GM12878 (cell line): ENCODE measurements at places on chromosomes 6 and 20. TPM values are rescaled to one million over a fixed set of nuclear protein-coding genes. Genes with fewer than 3 reads are reported as not detected.

DNA sequence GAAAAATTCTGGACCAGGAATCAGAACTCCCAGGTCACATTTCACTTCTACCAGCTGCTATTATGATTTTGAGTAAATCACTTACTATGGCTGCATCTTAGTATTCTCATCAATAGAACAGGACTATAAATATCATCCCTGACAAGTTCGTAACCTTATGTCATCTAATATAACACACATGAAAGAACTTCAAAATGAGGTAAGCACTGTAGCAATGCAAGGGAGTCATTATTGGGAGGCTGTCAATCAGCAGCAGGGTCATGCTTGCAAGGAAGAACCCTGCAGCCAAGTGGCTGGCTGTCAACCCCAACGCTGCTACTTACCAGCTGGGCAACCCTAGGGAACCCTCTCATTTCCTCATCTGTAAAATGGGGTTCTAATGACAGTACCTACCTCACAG lies 123.3 kb upstream of the B3GAT2 start:
- no peak for DNase-seq

GRCh38 chr20:58877050-58877975 lies 24.8 kb downstream of the GNAS start:
- DNase-seq: no peak

- DNase-seq: no peak
Measured at GRCh38 chr6:91352878-91353277, 766.0 kb upstream of the MAP3K7 start.

The PLA2G7 gene
- total RNA-seq: not detected in 2 replicates

- DNase-seq: no peak
Measured at GRCh38 chr20:59670786-59671492, 66.6 kb downstream of the PHACTR3 start.

GRCh38 chr20:32971703-32972161 lies 32.5 kb downstream of the SUN5 start:
- DNase-seq: peak; percentile 20

GRCh38 chr6:53281518-53282215 lies 67.1 kb downstream of the ELOVL5 start:
- DNase-seq: no peak
